Stomach (tissue), 19 donors: ENCODE measurements at places on chromosomes 4 and X.

GRCh38 chrX:139113708-139114107 lies 402.2 kb upstream of the FGF13 start:
- DNase-seq: no peak

DNA sequence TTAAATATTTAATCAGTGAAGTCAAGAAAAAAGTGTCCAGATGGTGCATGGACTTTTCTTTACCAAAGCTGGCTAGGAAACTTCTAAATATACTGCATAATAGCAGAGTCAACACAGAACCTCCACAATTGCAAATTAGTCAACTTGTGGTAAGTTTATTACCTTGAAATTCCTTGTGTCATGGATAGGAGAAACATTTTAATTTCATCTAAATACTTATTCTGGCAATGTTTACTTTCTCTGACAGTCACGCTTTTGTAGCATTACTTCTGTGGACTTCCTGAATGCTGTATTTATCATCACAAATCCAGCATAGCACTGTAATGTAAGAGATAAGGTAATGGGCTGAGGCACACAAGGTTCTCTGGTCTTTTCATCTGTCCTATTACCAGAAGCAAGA lies 2266.1 kb downstream of the PCDH7 start:
- DNase-seq: no peak

DNA sequence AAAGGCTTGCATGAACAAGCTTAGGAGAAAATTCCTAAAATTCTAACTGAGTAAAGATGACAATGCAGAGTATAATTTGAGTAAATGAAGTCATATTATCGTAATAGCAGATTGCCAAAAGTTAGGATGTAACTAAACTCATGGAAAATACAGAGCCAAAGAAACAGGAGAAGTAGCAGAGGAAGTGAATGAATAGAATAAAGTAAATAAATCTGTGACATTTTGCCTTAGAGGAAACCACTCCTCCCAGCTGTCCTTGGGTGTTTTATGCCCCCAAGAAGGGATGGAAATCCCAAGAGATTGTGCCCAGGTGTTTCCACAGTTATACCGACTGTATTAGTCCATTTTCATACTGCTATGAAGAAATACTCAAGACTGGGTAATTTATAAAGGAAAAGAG lies 1.9 kb upstream of the BMX start:
- no peak for DNase-seq

DNA sequence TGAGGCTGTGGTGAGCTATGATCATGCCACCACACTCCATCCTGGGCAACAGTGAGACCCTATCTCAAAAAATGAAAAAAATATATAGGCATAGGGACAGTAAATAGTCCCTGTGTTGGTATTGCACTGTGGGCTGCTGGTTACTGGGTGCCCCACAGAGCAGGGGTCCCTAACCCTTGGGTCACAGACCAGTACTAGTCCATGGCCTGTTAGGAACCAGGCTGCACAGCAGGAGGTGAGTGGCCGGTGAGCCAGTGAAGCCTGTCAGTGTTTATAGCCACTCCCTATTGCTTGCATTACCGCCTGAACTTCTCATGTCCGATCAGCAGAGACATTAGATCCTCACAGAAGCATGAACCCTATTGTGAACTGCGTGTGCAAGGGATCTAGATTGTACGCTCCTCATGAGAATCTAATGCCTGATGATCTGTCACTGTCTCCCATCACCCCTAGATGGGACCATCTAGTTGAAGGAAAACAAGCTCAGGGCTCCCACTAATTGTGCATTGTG lies 106.5 kb downstream of the TNIP2 start:
- no peak for DNase-seq

DNA sequence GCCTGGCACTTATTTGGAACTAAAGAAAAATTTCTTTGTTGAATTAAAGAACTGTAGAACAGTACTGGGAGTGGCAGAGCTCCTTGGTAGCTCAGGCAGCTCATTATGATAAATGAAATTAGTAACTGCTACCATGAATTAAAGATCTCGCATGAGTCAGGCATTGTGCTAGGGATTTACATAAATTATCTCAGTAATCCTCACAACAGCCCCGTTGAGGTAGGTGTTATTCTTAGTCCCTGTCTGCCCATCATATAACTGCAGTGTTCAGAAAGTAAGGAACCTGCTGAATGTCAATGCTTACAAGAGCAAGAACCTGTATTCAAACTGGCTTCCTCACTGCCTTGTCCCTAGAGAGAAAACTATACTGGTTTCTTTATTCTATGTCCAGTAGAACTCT lies 108.3 kb downstream of the NLGN4X start:
- DNase-seq: no peak

GRCh38 chrX:48813644-48814043 lies 11.8 kb downstream of the HDAC6 start:
- DNase-seq: no peak

GRCh38 chrX:24479924-24480323 lies 14.8 kb downstream of the PDK3 start:
- DNase-seq: no peak
